ENCODE measurements at places on chromosomes 7 and 10.

DNA sequence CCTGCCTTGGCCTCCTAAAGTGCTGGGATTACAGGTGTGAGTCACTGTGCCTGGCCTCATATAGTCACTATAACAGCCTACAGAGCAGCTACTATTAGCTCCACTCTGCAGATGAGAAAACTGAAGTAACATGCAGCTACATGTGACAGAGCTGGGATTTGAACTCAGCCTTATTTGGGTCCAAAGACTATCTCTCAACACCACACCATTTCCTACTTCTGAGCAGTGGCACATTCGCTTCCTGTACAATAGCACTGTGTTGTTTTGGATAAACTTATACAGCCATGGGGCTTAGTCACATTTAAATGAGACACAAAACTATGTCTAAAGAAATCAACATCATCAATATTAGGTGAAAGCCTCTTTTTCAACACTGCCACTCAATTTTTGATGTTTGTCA, 69.8 kb upstream of the DNAJB12 start:
- DNase-seq, result no peak

DNA sequence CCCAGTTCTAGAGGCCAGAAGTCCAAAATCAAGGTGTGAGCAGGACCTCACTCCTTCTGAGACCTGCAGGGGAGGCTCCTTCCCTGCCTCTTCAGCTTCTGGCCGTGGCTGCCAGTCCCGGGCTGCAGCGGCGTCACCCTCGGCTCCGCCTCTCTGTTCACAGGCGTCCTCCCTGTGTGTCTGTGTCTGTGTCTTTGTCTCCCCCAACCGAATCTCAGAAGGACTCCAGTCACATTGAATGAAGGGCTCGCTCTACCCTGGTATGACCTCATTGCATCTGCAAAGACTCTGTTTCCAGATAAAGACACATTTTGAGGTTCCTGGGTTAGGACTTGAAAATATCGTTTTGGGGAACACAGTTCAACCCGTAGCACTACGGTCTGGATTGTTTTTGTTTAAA, 33.1 kb upstream of the GALNT11 start:
- peak; percentile 35 for DNase-seq

- DNase-seq, result no peak
These were observed 199.8 kb downstream of the MAD1L1 start for GRCh38 chr7:2032876-2033407.

DNA sequence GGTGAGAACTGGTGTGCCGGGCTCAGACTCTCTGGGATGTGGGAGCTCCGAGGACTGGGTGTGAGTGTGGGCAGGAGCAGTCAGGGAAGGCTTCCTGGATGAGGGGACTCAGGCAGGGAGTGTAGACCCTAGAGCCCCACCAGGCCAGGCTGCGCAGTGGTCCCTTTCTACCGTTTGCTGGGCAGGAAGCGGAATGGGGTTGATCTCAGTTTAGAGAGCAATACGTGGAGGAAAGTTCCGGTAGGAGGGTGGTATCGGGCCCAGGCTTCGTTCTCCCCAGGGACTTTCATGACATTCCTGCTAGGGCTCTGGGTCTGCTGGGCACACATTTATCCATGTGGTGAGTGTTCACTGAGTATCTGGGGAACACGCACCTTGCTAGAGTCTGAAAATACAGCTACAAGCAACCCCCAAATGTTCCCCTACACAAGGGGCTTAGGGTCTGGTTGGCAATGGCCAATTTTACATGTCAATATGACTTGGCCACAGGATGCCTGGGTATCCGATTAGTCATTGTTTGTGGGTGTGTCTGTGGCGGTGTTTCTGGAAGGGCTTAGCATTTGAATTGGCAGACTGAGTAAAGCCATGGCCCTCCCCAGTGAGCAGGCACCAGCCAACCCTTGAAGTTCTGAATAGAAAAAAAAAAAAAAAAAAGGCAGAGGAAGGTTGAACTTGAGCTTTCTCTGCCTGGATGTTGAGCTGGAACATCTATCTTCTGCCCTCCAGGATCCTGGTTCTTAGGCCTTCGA, 20.8 kb downstream of the GHRHR start:
- no peak for DNase-seq

- DNase-seq, result peak; percentile 39
These were observed 43.7 kb downstream of the CH25H start for GRCh38 chr10:89163265-89163995.

DNA sequence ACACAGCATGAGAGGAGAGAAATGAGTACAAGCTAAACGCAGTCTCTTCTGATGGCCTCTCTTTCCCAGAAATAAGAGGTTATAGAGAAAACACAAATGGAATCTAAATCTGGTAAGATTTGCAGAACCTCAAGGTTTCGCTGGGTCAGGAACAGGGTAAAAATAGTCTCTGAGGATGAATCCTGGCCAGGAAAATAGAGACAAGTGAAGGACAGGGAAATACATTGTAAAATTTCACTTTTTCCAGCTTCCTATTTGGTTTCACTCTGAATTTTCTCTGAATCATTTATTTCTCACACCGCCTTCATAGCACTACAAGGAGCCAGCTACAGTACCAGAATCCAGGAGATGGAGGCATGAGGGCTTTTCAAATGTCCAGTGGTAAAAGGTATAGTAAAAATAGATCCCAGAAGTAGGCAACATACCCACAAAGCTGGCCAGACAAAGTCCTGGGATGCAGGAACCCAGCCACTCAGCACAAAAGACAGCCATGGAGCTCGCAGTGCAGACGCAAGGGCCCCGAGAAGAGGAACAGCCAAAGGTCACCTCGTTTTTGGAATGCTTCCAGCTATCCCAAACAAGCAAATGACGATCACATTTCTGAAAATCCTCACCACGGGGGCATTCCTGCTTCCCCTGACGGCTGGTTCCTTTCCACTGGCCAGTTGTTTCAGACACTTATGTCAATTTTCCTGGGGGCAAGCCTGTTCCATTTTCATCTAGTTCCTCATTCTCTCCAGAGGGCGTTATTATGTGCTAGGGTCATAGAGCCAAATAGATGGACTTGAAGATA, 21.5 kb upstream of the IKZF1 start:
- no peak for DNase-seq

DNA sequence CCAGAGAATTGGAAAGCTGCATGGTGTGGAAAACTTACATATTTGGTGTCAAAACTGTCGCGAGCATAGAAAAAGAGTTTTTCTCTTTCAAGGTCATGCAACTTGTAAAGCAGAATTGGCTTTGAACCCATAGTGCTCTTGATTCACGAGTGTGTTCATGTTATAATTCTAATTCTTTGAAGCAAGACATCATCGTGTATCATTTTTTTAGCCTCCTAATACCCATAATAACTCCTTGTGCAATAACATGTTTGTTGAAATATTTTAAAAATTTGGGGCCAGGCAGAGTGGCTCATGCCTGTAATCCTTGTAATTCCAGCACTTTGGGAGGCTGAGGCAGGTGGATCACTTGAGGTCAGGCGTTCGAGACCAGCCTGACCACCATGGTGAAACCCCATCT, 4.2 kb downstream of the CCL24 start:
- DNase-seq, result no peak

GRCh38 chr7:12456506-12456905, 52.8 kb upstream of the VWDE start:
- DNase-seq, result no peak

DNA sequence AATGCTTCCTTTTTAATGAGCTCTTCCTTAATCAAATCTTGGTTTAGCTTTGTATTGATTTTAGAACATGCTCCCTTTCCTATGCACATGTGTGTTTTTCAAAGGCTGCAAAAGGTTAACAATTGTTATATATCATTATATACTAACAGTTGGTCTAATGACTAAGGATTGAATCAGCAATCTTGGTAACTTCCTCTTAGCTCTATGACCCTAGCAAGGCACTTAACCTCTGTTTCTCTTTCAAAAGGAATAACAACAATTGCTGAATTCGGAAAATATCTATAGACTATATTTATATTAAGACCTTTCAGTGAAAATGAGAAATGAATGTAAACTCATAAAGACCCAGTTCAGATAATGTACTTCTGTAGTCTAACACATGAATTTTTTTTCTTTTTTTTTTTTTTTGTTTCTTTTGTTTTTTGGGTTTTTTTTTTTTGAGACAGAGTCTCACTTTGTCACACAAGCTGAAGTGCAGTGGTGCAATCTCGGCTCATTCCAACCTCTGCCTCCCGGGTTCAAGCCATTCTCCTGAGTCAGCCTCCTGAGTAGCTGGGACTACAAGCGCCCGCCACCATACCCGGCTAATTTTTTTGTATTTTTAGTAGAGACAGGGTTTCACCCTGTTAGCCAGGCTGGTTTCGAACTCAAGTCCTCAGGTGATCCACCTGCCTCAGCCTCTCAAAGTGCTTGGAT, 48.8 kb downstream of the HOXA1 start:
- no peak for DNase-seq

DNA sequence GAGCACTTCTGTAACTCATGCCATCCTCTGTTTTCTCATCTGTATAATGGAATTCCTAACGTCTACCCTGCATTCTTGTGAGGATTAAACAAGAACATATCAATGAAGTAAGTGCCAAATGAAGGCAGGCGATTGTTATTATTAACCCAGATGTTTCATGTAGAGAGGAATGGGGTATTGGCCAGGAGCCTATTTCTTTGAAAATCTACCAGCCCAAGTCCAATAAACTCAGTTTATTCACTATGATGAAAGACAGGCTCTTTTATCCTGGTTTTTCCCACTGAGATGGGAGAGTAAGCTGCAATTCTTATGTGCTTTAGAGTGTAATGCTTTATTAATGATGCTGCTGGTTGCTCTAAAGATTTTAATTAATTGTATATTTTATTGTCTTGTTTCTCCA, 9.6 kb downstream of the CTTNBP2 start:
- DNase-seq, result no peak

DNA sequence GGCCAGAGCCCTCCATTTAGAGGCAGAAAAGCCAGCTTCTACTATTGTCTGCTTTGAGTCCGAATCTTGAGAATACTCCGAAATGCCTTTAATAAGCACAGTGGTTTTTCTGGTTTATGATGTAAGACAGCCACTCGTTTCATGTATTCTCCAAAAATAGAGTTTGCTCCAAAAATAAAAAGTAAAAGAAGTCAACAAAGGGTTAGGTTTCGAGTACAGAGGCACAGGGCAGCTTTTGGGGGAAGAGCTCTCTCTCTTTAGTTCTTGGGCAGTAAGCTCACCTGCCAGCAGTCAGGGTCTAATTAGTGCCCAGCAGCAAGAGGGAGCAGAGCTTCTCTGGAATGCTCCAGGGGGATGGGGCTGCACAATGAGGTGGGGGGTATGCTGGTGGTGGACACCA, 20.2 kb downstream of the CREB3L2 start:
- no peak for DNase-seq

DNA sequence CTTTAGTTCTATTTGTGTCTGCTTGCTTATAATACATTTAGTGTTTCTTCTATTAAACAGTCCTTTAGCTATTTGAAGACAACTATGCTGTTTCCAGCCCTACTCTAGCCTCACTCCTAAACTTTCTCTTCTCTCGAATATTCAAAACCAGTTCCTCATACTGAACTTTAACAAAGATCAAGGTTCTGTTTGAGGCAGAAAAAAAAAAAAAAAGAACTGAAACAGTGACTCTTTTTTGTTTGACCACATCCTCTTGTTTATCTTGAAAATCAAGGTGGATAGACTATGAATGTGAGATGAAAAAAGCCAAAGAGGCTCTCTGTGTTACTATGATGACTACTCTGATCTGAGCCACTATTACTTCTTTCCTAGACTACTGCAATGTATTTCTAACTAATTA, 154.3 kb downstream of the ZNF365 start:
- no peak for DNase-seq

DNA sequence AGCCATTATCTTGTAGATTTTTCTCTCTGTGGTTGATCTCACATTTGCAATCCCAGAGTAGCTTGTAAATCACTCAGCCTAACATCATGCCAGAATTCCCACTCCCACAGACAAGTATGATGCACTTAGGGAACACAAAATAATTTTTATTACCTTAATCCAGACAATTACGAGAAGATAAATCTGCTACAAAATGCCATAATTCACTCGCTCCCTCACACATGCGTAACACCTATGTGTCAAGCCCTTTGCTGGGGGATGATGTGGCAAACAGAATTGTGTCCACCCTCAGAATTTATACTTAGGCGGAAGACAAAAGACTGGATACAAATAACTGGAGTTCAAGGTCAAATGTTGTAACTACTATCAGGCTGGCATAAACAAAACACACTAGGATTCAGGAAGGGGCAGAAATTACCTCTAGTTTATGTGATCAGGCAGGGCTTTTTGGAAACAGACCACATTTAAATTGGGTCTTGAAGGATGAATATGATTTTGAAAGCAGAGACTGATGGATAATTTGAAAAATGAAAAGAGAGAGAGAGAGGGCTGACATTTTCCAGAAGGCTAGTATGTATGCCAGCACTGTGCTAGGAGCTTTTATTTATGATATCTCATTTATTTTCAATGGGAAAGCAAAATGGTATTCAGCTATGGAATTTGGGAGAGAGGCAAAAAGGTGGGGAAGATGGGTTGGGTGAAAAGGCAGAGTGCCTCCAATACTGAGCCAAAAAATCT, 69.8 kb downstream of the DOCK4 start:
- DNase-seq, result no peak

GRCh38 chr10:49761201-49761788, 828 bp downstream of the OGDHL start:
- no peak for DNase-seq

DNA sequence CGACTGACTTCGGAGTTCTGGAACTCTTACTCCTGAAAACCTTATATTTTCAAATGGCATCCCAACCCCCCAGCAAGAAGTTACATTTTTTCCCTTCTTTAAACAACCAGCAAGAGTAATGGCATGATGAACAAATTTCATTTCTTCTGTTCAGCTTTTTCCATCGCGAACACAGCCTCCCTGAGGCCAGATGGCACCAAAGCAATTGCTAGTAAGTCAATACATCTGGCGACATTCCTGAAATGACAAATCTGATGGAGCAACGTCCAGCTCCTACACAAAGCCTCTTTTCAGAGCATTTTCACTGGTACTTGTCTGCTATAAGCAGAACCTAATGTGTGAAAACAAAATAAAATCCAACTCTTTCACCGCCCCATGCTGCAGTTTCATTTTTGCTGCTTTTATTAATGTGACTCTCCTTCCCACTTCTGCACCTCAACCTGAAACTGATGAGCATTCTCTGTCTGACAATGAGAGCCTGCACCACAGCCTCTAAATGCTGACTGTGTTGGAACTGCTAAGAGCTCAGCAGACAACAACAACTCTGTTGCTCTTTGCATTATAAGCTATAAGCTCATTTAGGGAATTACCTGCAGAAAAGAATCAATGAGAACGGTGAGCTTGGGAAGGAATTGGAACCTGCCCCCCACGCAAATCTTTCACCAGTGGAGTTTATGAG, 229.8 kb downstream of the FGFR2 start:
- DNase-seq, result no peak

GRCh38 chr10:5658871-5659618, 7.3 kb downstream of the ASB13 start:
- DNase-seq, result no peak

DNA sequence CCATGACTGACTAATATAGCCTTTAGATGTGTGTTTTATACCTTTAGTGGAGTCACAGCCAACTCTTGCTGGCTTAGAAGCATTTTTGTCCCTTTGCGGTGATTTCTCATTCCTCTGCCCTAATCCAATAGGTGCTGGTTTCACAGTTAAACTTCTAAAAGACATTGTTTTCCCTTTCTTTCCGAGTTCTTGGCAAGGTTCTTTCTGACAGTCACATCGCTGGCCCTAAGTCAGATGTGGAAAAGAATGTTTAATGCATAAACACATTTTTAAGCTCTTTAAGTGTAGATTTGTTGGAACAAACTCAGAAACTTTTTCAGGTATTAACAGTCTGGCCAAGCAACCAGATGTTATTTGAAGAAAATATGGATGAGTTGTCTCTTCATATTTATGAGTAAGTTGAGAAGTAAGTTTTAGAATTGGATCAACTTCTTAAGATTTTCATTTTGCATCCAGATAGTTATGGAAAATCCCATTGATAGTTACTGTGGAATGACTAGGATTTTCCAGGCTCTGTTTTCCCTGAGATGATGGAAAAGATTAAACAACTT, 4.1 kb downstream of the EPDR1 start:
- no peak for DNase-seq
